ENCODE measurements at places on chromosomes 2 and 18. TPM values are rescaled to one million over a fixed set of nuclear protein-coding genes. Genes with fewer than 3 reads are reported as not detected.

NPPC gene
- 0.41 TPM for total RNA-seq

DNA sequence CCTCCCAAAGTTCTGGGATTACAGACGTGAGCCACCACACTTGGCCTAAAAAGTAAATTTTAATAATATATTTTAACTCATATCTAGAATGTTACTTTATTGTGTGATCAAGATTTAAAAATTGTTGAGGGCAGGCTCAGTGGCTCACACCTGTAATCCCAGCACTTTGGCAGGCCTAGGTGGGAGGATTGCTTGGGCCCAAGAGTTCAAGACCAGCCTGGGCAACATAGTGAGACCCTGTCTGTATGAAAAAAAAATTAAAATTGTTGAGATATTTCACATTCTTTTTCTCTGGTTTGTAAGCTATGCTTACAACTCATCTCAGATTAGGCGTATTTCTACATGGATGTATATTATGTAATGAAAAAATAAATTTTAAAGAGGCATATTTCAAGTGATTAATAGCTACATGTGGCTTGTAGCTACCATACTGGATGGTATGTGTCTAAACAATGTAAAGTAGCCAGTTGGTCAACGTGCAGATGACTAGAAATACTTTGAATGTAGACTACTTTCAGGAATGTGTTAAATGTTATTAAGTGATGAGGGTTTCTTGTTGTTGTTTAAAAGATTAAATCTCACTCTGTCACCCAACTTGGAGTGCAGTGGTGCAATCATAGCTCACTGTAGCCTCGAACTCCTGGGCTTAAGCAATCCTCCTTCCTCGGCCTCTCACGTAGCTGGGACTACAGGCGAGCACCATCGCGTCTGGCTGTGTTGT, 5.9 kb downstream of the RAB10 start:
- no peak for DNase-seq

DNA sequence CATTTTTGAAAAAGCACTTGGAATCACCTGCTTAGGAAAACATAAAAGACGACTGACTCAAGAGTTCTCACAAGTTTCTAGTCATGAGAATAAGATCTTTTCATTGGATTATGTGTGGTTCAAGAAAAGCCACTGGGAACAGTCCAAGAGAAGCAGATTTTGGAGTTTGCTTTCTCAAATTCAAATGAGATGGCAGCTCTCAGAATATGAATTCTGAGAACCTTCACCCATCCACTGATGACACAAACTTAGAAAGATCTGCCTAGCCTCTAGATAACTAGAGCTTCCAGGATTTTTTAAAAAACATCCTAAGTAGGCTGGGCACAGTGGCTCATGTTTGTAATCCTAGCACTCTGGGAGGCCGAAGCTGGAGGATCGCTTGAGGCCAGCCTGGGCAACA, 26.8 kb downstream of the MEX3C start:
- DNase-seq, result no peak

DNA sequence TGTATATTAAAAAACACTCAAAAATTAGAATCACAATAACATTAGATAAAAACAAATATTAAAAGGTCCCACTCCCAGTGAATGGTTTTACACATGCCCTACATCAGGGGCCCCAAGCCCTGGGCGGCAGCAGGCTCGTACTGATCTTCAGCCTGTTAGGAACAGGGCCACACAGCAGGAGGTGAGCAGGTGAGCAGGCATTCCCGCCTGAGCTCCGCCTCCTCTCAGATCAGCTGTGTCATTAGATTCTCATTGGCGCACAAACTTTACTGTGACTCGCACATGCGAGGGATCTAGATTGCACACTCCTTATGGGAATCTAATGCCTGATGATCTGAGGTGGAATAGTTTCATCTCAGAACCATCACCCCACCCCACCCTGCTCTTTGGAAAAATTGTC, 74.2 kb downstream of the MBD2 start:
- DNase-seq, result no peak

DNA sequence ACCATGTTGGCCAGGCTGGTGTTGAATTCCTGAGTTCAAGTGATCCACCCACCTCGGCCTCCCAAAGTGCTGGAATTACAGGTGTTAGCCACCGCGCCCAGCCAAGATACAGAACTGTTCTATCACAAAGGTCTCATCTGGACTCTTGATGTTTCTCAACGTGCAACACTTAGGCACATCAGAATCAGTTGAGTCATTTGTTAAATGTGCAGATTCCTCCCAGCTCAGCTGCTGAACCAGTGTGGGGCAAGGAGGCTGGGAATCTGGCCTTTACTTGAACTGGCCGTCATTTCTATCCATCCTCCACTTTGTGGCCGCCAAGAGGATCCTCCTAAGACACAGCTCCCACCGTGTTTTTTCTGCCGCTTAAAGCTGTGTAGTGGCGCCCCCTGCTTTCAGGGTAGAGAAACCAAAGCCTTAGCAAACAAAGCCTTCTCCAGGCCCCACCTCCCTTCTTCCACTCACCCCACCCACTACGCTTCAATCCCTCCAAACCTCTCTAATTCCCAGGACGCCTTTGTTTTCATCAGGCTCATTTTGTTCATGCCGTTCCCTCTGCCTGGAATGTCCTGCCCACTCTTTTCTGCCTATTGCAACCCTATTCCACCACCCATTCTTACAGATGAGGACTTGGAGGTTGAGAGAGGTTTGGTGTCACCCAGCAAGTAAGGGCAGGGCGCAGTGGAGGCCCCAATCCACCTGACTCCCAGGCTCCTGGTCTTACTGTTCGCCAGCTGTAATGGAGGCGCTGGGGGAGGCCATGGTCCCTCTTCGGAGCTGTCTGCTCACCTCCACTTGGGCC, 776 bp upstream of the SPEG start:
- no peak for DNase-seq

- no peak for DNase-seq
Observed at GRCh38 chr2:183149489-183149888, 25.2 kb downstream of the NUP35 start.

DNA sequence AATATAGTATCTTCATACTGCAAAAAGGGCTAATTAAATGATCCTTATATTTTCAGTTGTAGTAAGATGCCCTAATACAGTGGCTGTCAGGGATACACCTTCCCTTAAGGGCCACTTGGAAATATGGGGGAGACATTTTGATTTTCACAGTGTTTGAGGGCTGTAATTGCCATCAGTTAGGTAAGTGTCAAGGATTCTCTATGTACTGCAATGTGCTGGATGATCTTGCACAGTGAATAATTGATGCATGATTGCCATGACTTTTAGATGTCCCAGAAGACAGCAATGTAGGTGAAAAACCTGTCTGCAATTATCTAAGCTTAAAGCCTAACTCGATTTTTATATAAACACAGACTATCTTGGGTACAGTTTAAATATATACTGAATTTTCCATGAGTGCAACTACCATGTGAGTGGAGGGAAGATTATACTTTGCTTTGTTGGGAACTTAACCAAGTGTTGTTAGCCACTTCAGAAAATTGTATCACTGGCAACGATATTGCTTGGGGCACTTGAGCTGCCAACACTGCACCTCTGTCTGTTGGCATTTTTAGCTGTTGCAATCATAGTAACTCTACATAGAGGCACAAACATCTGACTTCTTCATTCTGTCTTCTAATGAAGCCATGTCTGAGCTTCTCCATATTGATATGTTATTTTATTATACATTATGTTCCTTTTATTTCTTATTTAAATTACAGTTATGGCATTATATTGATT, 45.2 kb downstream of the MAIP1 start:
- no peak for DNase-seq

DNA sequence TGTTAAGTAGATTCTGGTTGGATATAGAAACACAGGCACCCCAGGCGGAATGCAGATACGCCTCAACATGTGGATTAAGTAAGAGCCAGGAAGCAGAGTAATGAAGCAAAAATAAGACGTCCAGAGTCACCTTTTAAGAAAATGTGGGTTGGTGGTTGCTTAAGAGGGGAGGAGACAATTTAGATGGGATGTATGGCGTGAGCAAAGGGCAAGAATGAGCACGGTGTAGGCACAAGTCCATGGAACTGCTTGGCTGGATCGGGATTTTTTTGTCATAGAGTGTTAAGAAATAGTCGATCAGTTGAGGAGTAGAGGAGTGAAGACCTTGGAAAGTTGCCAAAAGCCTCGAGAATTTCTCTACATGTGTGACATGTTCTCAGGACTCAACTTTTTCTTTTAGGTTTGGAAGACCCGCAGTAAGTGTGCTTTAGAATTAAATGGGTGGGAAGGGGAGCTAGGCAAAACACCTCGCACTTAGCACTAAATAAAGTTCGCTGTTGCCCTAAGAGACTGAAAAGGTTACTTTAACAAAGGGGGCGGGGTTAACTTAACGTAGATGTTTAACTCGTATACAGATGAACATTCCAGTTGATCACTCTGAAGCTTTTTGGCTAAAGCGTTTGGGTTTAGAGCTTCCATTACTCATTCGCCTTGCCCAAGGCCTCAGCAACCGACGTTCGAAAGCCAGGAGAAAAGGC, 716 bp upstream of the SLC39A10 start:
- no peak for DNase-seq

GRCh38 chr18:48188609-48189008, 220.6 kb downstream of the ZBTB7C start:
- no peak for DNase-seq
